Activated T-cell treated with anti-CD3 and anti-CD28 coated beads, Interleukin-2, amount 50 U/mL, for 72 hours (primary cell): ENCODE measurements at places on chromosomes 16 and 17.

DNA sequence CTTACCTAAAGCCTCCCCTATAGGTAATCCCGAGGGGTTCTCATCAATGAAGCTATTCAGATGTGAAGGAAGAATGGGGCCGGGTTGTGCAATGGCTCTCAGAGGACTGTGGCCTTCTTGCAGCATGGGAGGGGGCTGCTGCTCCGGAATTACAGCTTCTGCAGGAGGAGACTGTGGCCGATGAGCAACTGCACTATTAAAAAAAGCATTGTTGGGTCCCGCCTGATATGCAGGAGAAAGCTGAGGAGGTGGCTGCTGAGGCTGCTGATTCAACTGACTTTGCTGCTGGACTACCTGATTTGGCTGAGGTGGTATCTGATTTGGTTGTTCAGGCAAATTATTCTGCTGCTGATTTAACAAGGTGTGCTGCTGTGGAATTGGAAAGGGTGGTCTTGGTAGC, 64.8 kb downstream of the CACNG1 start:
- DNase-seq: no peak

DNA sequence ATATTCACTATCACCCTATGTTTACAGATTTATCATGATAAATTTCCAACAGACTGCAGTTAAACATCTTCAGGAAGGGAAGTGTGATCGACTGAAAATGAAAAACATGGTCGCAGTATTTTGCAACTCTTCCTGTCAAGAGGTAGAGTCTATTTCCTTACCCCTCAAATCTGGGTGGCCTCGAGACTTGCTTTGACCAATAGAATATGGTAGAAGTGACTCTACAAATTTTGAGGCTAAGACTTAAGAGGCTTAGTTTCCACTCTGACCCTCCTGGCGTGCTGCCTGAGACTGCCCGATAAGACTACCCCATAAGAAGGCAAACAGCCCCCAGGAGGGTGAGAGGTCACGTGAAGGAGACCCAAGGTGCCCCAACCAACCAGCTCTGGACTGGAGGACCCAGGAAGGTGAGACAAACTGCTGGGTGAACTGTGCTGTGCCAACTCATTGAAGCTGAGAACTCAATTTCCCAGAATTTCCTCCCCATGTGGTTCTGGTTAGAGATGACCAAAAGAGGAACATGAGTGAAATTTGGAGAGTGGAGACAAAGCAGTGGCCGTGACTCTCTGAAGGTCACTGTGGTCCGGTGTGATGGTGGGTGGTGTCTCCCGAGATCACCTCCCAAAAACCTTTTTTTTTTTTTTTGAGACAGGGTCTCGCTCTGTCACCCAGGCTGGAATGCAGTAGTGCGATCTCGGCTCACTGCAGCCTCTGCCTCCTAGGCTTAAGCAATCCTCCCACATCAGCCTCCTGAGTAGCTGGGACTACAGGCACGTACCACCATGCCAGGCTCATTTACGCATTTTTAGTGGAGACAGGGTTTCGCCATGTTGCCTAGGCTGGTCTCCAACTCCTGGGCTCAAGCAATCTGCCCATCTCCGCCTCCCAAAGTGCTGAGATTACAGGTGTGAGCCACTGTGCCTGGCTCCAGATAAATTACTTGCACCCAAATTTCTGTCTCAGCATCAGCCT, 38.2 kb upstream of the LITAF start:
- DNase-seq: no peak

GRCh38 chr17:54348234-54348633, 525.5 kb downstream of the KIF2B start:
- no peak for DNase-seq

- no peak for DNase-seq
These were observed at the start of gene CENPT for GRCh38 chr16:67847064-67847861. Gene CENPT, minus strand, starts transcription at chr16:67847693. Its CDS starts 13,834 bp downstream, at chr16:67833859.

DNA sequence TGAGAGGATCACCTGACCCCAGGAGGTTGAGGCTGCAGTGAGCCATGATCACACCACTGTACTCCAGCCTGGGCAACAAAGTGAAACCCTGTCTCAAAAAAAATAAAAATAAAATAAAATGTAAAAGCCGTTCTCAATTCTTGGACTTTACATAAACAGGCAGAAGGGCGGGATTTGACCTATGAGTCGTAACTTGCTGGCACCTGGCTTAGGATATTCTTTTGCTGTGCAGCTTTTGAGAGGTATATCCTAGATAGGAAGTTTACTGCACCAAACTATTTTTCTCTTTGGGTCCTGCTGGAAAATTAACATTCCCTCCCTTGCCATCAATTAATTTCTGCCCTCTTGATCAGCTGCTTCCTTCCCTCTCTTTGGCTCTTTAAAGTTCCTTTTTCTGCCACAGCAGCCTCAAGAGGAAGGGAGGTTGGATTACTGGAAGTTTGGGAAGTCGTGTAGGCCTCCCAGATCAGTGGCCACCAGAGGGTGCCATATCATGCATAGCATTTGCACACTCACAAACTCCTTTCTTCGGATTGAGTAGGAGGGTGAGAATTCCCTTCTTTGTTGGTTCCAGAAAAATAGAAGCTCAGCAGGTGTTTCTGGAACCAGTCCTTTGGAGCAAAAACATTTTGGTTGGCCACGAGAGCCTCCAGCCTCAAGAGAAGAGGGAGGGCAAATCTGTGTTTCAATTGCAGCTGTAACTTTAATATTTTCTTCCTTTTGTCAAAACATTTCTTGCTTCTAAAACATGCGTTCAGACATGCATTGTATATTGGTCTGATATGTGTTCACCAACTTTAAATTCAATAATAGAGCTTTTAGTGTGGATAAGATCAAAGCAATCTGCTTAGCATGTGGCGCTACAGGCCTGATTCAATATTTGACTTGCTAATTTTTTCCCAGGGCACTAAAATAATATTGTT, 147.3 kb downstream of the CCDC182 start:
- peak; percentile 15 for DNase-seq

DNA sequence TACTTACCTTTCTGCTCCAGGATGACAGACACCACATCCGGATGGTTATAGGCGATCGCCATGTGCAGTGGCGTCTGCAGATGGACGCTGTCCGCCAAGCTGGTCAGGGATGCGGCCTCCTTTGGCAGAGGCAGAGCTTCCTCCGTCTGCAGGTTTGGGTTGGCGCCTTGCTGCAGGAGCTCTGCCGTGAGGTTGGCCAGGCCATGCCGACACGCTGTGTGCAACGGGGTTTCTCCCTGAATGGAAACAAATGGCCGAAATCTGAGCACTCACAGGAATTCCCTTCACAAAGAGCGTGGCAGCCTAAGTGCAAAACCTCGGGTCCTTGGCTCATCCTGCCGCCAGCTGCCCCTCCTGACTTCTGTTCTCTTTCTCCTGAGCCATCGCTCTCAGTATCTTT, 41.8 kb downstream of the CYB5D2 start:
- no peak for DNase-seq

DNA sequence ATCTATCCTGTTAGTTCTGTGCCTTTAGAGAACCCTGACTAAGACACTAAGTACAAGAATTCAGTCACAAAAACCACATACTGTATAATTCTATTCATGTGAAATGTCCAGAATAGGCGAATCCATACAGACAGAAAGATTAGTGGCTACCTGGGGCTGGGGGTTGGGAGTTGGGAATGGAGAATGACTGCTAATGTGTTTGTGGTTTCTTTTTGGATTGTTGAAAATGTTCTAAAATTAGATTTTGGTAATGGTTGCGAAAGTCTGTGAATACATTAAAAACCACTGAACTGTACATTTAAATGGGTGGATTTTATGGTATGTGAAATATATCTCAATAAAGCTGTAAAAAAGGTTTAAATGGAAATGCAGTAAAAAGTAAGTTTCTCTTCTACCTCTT, 80.4 kb upstream of the AKTIP start:
- DNase-seq: no peak

DNA sequence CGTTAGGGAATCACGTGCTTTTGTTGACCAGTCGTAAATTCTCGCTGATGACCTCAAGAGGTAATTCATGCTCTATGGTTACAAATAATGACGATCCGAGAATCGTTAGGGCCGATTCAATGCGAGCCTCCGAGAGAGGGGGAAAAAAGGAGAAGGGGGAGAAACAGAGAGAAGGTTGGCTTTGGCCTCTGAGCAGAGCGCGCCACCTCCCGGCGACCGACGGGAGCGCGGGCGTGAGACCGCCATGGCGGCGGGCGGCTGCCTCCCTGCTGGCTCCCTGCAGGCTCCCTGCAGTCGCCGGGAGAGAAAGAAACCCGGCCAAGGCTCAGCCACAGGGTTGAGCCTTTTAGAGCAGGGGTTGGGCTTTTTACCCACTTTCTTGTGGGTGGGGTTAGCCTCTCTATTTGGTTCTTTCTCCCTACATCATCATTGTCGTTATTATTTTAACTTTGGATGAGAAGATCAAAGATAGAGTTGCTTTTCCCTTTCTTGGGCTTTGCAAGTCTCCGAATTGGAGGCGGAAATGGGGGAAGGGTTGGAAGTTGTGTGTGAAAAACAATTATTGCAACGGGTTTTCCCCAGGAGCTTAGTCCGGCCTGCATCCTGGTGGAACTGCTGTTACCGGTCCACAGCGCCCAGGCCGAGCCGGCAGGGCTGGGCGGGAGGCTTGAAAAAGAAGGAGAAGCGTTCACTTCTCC, 410 bp upstream of the HOXB5 start:
- DNase-seq: peak; percentile 85

GRCh38 chr16:54059319-54059718, 227.3 kb downstream of the IRX3 start:
- no peak for DNase-seq

DNA sequence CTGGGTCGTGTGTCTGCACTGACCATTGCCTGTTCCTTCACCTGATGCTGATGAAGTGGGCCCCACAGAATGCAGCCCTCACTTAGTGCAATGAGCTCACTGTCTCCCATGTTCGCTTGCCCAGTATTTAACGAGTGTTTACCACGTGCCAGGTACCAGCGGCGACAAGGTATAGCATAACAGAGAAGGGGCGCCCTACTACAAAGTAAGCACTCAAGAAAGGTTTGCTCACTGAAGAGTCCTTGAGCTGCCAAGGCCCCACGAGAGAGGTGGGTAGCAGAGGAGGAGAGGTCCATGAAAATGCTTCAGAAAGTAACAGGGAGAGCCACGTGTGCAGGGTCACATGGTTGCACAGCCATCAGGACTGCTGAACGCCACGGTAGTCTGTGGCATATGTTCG, 230.0 kb downstream of the NTN1 start:
- DNase-seq: no peak

GRCh38 chr16:88853325-88853941, 3.3 kb downstream of the GALNS start:
- DNase-seq: no peak
